Stimulated activated CD8-positive, alpha-beta memory T cell treated with anti-CD3 and anti-CD28 coated beads, Interleukin-4, amount 100 ng/mL, for 1 hour (primary cell): ENCODE measurements at places on chromosomes 5 and 9.
A peak's percentile ranks its signal among the peaks of the same experiment; 100 is the strongest.

- no peak for DNase-seq
Observed at GRCh38 chr9:124210697-124211096, 47.1 kb upstream of the NEK6 start.

- DNase-seq, result no peak
Observed at GRCh38 chr9:70217029-70217428, 41.7 kb upstream of the SMC5 start.

- DNase-seq, result no peak
Observed at GRCh38 chr9:5951686-5952211, 61.1 kb downstream of the MLANA start.

DNA sequence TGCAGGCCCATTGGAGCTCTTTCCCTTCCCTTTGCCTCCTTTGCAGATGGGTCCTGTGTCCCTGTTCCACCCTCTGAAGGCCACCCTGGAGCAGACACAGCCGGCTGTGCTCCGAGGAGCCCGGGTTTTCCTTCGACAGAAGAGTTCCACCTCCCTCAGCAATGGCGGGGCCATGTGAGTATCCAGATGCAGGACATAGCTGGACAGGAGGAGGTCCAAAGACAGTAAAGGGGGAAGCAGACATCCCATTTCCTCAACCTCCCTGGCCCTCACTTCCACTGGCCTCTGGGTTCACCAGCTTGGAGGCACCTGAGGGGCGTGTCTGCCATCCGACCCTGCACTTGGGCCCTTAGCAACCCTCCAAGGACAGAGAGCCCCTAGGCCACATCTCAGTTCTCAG lies 237.9 kb downstream of the CACNA1B start:
- DNase-seq, result no peak

DNA sequence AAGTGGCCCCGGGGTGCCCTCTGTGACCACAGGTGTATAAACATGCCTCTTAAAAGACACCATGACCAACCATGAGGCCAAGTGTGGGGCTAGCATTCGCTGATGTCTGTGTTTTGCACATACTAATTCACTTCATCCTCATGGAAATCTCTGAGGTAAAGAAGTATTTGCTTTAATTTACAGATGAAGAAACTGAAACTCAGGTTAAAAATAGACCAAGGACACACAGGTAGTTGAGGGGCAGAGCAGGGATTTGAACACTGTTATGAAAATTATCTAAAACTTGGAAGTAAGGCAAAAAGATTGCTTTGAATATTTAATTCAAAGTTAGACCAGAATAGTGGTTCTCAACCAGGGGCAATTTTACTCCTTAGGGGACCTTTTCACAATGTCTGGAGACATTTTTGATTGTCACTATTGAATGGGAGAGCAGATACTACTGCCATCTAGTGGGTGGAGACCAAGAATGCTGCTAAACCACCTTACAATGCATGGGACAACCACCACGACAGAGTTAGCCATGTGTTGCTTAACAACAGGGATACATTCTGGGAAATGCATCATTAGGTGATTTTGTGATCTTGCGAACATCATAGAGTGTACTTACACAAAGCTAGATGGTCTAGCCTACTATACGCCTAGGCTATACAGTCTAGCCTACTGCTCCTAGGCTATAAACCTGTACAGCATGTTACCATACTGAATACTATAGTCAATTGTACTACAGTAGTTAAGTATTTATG lies 8.0 kb upstream of the FXN start:
- DNase-seq, result no peak

- no peak for DNase-seq
Observed at GRCh38 chr5:159030357-159030756, 69.4 kb downstream of the EBF1 start.

GRCh38 chr5:168747987-168748777 lies 169.0 kb upstream of the PANK3 start:
- no peak for DNase-seq

DNA sequence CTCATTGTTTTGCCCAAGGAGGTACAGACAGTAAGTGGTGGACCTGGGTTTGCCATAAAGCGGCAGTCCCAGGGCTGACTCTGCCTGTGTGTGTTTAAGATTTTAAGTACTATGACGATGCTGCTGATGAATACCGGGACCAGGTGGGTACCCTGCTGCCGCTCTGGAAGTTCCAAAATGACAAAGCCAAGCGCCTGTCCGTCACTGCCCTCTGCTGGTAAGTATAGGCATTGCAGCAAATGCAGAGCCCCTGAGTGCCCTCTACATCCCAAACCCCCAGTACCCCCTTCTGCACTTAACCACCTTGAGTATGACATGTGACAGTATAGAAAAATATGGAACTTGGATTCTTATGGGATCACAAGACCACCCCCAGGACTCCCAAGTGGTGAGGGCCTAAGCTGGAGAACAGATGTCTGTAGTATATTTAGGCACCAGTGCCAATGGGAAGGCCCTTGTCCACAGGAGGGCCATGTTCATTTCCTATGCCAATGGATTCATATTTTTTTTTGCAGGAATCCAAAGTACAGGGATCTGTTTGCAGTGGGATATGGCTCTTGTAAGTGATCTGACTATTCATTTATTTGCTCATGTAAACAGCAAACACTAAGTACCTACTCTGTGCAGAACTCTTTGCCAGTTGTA lies 22.0 kb downstream of the ENHO start:
- peak; percentile 50 for DNase-seq

DNA sequence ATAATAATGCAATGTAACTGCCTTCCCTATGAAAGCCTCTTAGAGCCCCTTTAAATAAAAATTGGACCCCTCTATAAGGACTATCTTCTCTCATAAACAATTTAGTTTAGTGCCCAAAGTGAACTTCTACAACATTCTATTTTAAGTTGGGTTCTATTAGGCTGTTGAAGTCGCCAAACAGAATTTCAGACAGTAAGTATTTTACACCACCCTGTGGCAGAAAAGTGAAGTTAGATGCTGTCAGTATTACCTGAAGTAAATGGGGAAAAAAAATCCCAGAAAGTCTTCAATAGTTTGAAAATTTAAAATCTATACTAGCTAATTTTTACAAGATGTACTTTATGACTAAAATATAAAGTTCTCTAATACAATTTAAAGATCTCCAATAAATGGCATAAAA lies 29.5 kb downstream of the CAAP1 start:
- DNase-seq, result no peak

DNA sequence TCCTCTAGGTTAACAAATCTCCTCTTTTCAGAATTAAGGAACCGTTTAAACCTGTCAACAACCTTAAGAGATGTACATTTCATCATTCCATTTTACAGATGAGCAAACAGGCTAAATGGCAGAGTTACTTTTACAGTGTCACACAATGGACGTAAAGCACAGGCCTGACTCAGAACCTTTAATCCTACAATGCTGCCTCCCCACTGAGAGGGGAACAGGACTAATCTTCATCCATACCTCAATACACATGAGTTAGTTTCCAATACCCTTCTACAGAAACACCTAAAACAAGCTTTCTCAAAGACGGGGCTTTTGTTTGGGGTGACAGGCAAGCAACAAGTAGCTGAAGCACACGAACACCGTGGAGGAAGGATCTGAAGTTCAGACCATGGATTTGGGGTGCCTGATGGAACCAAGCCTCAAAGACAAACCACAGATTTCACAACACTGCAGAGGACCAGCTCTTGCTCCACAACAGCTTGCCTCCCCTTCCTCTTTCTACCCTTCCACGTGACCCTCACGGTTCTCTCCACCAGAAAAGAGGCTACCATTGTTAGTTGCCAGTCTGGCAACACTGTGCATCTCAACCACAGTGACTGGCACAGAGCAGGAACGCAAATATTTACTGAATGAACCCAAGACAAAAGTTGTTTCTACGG lies 1.8 kb downstream of the RNF130 start:
- no peak for DNase-seq

DNA sequence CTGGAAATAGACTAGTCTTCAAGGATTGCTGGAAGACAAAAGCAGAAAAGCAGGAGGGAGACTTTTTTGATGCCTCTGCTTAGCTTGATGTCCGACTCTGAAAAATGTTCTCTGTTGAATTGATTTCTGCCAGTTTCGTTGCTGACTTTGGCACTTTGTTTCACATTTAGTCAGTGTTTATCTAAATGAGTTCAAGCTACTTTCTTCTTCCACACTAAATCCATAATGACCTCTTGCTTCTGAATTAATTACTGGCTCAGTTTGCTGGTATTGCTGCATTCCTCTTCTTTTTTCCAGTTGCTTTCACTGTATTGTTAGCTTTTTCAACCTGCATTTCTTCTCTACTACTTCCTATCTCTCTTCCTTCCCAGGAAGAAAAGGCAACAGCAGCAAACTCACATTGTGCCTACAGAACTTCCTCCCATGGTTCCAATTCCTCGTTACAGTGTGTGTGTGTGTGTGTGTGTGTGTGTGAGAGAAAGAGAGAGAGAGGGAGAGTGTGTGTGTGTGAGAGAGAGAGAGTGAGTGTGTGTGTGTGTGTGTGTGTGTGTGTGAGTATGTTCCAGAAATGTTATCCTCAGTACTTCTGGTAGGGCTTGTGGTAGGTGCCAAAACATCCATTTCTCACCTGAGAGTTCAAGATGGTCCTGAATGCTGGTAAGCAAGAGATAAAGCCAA lies 234.8 kb downstream of the CSNK1G3 start:
- DNase-seq, result no peak

DNA sequence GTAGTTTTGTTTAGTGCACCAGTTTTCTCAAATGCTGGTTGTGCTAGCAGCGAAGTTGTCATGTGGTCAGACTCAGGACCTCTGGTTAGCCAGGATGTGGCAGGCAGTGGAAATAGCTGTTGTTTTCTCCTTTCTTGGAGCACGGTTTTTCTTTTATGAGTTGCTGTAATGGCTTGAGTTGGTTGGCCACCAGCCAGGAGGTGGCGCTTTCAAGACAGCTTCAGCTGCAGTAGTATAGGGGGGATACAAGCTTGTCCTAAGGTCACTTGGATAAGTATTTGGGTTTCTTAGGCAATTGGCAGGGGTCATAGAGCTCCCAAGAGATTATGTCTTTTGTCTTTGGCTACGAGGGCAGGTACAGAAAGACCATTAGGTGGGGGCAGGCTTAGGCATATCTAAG lies 274.2 kb upstream of the TARS1 start:
- DNase-seq, result no peak

DNA sequence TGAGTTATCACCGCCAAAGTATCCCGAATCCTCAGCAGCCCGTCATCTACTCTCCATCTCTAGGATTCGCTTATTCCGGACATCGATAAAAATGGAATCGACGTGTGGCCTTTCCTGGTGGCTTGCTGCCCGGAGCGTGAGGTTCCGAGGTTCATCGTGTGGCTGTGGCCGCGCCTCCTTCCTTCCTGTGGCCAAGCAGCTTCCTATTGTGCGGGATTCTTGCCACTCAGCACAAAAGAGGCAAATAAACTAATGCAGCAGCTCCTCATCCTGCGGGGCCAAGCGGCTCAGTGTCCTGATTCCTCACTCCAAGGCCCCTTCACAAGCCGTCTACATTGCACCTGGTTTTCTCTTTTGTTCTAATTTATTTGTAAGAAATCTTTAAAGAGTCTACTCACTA lies 800.9 kb downstream of the CDH9 start:
- DNase-seq, result no peak

GRCh38 chr5:42870882-42871418 lies 59.3 kb upstream of the SELENOP start:
- no peak for DNase-seq

DNA sequence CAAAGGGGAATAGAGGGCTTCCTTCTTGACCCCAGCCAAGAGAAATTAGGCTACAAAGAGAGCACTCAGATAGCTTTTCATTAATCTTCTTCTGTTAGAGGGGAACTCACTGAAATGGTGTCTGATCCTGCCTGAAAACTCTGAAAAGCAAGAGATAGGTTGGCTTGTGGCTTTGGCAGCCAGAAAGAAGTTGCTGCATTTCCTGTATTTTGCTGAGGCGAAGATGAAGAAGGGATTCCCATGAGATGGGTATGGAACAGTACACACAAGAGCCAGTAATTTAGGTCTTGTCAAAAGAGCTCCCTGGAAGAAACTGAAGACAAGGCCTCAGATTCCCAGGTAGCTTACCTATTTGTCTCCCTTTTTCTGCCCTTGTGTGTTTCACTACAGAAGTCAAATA lies 120.9 kb upstream of the TARS1 start:
- DNase-seq, result no peak

DNA sequence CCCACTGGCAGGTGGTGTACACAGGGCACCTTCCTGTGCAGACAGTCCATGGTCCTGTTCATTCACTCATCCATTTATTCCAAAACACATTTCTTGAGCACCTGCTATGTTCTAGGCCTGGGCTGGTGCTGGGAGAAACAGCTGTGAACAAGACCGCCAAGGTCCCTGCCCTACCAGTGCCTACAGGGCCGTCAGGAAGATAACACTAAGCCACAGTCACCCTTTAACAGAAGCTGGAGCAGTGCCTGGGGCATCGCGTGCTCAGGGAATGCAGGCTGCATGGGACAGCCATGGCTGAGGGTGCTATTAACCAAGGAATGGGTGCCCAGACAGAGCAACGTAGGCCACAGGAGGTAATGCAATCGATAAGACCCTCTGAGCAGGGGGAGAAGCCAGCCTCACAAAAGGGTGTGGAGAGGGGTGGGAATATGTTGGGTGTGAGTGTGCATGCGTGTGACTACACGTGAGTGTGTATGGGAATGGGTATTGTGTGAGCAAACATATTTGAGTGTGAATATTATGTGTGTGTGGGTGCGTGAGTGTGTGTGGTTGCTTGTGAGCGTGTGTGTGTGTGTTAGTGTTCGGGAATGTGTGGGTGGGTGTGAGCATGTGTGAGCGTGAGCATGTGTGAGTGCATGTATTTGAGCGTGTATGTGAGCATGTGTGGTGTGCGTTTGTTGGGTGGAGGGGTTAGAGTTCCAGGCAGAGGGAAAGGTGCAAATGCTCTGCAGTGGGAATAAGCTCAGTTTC lies 19.1 kb downstream of the DUSP1 start:
- no peak for DNase-seq

- no peak for DNase-seq
Observed at GRCh38 chr9:69485466-69485865, 160.5 kb downstream of the ENTREP1 start.

- no peak for DNase-seq
Observed at GRCh38 chr9:93127395-93127911, 6.6 kb downstream of the NINJ1 start.

GRCh38 chr9:137969685-137970084 lies 92.1 kb downstream of the CACNA1B start:
- DNase-seq, result no peak

- DNase-seq, result no peak
Observed at GRCh38 chr5:165157219-165157618, 1651.8 kb downstream of the MAT2B start.

DNA sequence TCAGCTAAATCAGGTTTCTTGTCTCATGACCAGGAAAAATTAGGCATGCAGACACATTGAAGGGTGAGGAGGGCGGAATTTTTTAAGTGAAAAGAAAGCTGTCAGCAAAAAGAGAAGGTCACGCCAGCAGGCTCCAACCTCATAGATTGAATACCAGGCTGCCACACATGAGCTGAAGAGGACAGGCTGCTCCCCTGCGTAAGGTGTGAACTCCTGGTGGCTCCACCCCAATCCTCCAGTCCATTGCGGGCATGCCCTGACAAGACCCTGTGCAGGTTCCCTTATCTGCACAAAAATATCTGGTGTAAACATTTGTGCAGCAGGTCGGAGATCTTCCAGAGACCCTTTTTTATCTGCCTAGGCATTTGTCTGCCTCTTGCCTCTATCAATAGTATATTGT lies 22.9 kb upstream of the TEX10 start:
- no peak for DNase-seq

GRCh38 chr5:66516550-66516949 lies 79.6 kb upstream of the MAST4 start:
- DNase-seq, result no peak
